ENCODE measurements at places on chromosomes 6 and 20.

- no peak for DNase-seq
These were observed 32.7 kb upstream of the FAM83B start for GRCh38 chr6:54813892-54814291.

DNA sequence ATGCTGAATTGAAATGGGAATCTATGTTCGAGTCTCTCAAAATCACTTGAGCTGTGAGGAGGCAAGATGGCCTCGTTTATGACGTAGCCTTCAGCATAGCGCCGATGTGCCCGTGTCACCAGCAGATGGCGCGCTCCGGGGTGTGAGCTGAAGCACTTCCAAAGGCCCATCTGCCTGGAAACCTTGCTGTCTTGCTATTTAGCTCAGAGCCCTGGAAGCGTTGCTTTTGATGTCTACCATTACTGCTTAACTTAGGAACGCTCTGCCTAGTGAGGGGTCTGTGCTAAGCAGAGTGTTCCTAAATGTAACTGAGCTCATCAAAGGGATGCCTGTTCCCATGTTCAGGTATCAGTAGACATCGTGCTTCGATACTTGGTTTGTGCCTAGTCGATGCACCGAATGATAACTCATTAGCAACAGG is 67.7 kb downstream of the SYCP2L start:
- peak; percentile 82 for DNase-seq

GRCh38 chr6:157682856-157683481 is 140.1 kb upstream of the SNX9 start:
- DNase-seq, result no peak

DNA sequence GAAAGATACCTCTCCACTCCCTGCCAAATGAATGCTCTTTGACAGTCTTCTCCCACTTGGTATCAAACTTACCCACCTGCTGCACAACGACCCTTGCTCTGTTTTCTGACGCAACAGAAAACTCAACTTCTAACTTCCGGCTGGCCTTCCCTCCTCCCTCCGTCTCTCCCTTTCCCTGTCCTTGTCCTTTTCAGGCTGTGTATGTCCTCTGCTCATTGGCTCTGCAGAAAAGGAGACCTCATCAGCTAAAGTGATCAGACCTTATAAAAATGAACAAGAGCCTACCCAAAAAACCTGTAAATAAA is 12.2 kb downstream of the TRAF3IP2 start:
- no peak for DNase-seq
